ENCODE measurements at places on chromosomes 11 and 22.
A peak's percentile ranks its signal among the peaks of the same experiment; 100 is the strongest.

DNA sequence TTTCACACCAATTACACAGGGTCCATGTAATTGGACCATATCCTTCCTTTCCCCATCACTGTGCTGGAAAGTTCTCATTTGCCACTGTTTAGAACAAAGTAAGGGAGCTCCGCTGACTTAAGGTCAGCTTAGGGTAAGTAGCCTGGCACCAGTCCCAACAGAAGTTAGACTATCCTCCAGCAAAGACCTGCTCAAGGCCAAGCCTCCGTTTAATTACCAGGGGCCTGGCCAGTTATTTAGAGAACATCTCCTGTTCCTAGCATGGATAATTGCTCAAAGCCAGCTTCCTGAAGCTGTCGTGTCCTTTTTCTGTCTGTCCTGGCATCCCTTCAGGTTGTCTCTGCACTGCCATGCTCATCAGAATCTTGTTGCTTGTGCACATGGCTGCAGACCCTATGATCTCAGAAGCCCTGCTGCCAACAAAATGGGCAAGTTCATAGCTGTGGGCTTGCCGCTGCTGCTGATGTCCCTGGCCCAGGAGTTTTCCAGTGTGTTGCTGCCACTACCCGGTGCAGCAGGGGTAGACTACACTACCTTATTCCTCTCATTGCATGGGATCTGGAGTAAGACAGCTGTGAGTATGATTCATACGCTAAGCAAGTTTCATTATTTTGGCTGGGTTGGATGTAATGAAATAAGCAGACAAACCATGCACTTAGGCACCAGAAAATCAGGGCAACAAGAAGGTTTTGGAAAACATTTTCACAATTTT is 8.1 kb downstream of the OR8A1 start:
- DNase-seq: no peak

DNA sequence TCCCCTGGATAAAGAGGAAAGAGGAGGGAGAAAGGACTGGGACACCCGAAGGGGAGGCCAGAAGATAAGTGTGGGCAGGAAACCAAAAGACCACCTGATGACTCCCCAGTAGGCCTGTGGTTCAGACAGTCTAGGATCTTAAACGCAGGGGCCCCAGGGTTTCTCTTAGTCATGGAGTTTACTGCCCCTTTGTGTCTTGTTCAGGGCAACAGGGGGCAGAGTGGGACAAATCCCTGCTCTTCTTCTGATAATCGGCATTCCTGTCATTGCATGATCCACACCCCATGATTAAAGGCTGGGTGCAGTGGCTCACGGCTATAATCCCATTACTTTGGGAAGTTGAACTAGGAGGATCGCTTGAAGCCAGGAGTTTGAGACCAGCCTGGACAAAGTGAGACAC is 4.7 kb upstream of the TMPRSS13 start:
- DNase-seq: no peak

DNA sequence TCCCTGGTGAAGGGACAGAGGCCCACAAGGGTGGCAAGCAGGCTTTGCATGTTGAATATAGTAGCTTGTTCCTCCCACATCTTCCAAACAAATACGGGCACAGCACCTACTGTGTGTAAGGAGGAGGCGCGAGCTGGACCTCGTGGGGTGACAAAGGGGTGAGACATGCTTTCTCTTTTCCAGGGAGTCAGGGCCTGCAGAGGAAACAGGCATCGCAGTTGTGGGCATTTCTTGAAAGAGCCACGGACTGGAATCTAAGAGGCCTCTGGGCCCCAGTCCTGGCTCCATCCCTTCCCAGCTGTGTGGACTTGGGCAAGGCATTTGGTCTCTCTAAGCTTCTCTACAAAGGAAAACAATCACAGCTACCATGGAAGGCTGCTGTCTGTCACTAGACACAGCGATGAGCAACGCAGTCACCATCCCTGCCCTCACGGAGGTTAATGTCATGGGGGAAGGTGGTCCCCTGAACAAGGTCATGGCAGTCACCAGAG is 13.0 kb upstream of the CDC42EP1 start:
- DNase-seq: no peak

DNA sequence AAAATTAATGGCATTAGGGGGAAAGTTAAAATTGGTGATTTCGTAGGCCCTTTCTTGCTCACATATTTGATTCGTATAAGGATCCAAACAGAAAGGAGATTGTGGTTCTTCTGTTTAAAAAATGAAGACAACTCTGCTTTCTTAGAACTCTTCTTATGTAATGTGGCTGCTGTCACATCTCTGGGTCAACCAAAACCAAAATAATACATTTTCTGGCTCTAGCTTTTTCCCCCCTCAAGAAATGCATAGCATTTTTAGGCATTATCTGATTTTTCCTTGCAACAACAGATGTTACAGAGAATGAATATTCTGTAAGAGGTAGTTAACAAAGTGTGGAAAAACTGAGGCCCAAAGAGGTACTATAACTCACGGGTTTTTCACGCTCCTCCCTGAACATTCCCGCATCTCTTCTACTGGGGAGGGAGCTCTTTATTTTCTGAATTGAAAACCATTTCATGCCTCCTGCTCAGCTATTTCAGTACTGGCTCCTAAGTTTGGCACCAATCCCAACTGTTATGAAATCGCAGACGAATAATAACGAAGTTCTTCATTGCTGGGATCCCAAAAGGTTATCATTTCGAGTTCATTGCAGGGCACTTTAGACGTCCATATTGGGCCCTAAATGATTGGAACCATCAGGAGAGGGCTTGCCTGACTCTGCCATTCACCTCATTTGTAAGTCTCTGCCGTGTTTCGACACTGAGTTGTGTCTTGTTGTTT is 17.1 kb downstream of the GRAP2 start:
- no peak for DNase-seq

DNA sequence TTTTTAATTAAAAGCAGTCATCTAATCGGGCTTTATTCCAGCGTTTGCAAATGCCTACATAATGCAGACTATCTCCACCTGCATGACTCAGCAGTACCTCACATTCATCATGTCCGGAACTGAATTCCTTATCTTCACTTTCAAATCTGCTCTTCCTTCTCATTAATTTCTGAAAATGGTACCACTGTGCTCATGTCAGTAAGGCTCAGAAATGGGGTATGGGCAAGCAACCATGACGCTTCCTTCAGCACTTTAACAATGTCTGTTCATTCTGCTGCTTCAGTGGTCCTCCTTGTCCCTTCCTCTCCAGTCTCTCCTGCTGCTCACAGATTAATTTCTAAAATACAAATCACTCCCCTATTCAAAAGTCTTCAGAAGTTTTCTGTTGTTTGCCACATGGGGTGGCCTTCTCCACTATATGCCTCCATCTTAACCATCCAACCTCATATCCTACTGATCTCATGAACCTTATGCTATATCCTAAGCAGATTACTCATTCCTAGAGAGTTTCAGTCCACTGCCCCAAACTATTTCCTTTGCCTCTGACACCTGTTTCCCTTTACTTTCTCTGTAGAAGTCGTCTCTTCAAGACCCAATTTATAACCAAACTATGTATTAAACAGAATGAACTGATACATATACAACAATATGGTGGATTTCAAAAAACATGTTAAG is 7.0 kb downstream of the GTF2H1 start:
- no peak for DNase-seq

DNA sequence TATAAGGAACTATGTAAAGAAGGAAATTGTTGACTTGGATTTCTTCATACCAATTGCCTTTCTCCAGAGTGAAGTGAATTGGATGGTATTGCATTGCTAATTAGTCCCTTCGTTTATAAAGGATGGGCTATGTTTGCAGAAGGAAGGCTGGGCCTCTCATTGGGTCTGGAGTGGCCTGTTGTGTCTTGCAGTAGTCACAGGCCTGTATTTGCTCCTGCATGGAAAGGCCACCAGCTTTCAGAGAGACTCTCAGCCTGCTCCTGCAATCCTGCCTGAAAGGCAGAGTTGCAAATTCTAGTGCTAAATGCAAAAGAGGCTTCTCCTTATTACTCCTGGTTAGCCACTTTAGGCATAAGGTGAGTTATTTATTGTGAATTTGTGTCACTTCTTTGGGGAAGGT is 103.8 kb downstream of the EXT2 start:
- no peak for DNase-seq

DNA sequence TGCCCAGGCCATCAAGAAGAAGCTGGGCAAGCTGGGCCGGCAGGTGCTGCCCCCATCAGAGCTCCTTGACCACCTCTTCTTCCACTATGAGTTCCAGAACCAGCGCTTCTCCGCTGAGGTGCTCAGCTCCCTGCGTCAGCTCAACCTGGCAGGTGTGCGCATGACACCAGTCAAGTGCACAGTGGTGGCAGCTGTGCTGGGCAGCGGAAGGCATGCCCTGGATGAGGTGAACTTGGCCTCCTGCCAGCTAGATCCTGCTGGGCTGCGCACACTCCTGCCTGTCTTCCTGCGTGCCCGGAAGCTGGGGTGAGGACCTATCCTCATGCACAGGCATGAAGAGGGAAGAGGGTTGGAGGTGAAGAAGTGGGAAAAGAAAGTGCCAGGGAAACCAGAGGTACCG is 5.3 kb upstream of the NHERF4 start:
- DNase-seq: no peak

DNA sequence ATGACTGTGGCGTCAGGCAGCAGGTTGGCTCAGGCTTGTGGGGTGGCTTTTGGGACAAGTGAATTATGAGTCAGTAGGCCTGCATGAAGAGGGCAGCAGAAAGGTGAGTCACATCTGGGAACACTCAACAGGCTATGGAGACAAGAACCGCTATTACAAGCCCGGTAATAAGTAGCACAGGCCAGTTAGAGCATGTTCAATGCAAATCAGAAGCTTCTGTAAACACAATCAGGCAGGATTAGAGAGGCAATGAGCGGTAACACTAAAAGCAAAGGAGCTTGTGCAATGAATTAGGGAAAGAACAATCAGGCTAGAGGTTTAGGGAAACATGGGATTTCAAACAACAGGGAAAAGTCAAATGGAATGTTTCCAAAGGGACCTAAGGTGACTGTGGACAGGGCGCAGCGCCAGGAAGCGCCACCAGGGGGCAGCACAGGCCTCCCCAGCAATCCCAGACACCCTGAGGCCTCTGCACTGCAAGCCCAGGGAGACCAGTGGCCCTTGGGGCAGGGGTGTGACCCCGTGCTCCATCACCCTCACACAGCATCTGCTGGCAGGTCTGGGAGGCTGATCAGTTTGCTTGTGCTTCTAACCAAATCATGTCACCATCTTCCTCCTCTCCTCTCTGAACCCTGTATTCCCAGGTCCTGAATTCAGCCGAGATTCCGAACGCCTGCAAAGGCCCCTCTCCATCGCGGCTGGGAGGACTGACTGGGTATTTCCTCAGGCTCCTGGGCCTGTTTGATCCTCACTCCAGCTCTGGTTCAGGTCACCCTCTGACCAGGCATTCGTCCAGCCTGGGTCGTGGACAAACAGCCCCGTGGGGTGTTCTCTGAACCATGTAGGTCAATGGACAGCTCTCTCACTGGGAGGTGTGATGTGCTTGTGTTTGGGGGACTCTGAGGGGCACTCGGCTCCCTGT is 50.0 kb downstream of the C11orf58 start:
- peak; percentile 29 for DNase-seq

DNA sequence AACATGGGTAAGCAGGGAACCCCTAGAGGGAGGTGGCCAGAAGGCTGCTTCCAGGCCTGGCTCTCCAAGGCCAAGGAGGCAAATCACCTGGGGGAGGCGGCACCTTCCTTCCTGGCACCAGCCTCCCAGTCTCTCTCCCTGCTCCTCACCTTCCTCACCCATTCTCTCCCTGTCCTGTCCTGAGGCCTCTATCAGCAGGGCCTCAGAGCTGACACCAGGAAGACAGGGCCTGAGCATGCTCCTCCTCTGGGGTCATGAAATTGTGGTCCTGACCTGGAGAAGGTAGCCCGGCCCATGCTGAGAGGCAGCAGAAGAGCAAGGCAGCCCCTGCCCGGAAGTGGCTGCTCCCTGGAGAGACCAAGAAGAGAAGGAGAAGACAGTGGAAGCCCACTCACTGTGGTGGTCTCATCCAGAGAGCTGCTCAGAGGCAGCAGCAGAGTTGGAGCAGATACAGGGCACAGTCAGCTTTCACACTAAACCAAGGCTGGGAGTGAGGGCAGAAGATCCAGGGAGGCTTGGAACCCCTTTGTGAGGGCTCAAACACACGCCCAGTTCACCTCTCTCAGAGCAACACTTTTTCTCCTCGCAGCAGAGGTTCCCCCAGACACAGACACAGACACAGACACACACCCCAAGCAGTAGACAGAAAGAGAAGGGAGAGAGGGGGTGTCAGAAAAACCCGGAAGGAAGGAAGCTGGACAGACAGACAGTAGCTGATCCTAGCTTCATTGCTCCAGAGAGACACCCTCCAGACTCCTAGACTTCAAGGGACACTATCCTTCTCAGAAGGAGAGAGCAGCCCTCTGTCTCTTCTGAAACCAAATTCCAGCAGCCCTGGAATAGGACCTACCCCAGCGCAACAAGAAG is 1.8 kb downstream of the BCL9L start:
- no peak for DNase-seq

DNA sequence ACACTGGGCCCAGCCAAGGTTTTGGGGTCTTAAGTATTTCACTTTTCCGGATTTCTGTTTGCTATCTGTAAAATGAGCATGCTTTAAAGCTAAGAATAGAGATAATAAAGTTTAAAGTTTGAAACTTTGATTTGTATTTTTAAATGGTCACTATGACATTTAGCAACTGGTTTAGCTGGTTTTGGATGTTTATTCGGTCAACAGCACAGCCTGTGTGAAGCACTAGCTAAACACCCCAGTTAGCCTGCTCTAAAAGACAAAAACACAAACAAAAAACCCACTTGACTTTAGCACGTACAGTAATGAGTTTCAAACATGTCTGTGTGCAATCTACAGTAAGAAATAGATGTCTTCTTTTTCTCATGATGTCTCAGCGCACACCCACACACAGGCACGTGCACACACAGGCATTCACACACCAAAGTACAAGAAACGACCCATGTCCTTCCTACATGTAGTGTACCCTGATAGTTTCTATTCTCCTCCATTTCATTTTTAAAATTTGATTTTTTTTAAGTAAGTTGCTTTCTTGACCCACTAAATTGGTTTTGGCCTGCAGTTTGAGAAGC is 29.4 kb downstream of the SLC1A2 start:
- DNase-seq: no peak

GRCh38 chr11:124499711-124500110 is 43.7 kb downstream of the OR8B12 start:
- DNase-seq: no peak

DNA sequence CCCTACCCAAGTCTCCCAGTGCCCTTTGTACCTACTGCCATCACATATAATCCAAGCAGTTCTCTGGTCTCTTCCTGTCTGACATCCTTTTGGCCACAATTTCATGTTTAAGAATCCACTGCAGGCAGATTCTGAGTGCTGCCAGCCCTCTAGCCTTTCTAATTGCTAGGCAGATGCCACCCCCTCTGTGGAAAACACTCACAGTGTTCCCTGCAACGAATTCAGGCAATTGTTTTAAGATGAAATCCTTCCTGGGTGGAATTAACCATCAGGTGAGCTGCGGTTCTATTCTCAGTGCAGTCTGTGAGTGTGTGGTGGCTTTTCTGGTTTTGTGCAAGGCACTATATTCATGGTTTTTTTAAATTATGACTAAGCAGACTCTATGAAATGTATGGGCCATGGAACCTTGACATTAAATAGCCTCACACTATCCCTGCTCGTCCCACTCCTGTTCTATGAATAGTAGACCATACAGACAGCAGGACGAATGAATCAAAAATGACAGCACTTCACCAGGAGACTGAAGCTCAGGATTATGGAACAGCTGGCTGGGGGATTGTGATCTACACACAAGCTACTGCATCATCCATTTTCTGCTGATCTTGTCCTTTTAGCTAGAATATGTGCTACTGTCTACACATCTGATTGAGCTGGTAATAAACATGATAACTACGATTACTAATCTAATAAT is 29.8 kb upstream of the BMAL1 start:
- no peak for DNase-seq
